ENCODE measurements at places on chromosomes 11 and 22.

DNA sequence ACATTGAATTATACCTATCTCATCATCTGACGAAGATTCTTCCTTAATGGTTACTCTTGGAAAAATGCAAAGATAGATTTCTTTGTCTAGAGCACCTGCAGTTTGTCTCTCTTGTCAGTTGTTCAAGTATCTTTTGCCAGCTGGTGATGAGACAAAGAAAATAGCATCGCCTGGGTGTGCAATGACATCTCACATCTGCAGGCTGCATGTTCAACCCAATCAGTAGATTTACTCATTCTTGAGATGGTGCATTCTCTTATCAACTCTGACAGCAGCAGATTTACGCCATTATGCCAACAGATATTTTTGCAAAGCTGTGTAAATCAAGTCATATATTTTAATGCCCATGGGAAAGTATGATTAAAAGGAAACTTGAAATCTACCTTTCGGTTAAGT lies 164.6 kb upstream of the PDGFD start:
- no peak for DNase-seq

GRCh38 chr11:18650353-18650752 lies 16.2 kb upstream of the SPTY2D1 start:
- DNase-seq, result no peak

- no peak for DNase-seq
Measured at GRCh38 chr22:31350410-31350863, 4.3 kb upstream of the PATZ1 start.

DNA sequence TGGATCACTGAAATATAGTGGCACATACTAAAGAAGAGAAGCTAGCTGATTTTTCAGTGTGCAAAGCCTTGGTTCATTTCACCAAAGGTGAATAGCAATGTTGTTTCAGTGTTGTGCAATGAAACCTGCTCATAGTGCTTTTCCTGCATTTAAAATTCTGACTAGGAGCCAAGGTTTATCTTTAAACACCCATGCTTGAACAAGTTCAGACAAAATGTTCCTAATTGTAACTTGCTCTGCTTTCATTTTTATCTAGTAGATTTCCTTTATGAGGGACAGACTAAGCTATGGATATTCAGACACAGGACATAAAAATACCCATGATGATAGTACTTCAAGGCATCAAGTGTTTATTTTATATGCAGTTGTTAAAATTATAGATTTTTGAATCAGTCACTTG lies 47.7 kb downstream of the BBOX1 start:
- no peak for DNase-seq

GRCh38 chr11:96200243-96200642 lies 142.8 kb downstream of the MAML2 start:
- DNase-seq, result no peak

GRCh38 chr11:63489879-63490278 lies 1.1 kb downstream of the PLAAT5 start:
- DNase-seq, result no peak

- peak; percentile 84 for DNase-seq
Measured at GRCh38 chr11:64317325-64317960, at the start of gene TRMT112. TRMT112 (minus strand) TSS chr11:64317559; CDS start chr11:64317526, 33 bp downstream.

DNA sequence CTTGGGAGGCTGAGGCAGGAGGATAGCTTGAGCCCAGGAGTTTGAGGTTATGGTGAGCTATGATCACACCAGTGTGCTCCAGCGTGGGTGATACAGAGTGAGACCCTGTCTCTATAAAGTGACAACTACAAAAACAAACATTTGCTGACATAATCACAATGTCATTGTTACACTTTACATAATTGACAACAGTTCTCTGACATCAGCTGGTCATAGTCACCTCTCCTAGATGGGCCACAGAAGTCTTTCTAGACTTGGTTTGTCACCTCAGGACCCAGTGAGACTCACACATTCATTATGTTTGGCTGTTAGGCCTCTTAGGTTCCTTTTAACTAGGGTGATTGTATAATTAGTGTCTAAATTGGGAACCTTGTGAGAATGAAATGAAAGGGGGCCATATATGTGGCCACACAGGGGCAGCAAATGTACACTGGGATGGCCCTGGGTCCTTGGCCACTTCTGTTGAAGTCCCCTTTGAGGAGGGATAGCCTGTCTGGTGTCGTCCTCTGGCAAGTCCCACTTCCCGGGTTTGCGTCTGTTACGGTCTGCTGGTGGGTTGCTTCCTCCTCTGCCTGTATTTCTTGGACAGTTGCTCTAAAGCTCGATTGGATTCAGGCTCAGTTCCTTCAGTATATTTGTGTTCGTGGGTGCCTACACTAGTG lies 5.8 kb upstream of the PPIL2 start:
- no peak for DNase-seq

- DNase-seq, result no peak
Measured at GRCh38 chr11:44964526-44965209, 14.0 kb upstream of the TP53I11 start.

DNA sequence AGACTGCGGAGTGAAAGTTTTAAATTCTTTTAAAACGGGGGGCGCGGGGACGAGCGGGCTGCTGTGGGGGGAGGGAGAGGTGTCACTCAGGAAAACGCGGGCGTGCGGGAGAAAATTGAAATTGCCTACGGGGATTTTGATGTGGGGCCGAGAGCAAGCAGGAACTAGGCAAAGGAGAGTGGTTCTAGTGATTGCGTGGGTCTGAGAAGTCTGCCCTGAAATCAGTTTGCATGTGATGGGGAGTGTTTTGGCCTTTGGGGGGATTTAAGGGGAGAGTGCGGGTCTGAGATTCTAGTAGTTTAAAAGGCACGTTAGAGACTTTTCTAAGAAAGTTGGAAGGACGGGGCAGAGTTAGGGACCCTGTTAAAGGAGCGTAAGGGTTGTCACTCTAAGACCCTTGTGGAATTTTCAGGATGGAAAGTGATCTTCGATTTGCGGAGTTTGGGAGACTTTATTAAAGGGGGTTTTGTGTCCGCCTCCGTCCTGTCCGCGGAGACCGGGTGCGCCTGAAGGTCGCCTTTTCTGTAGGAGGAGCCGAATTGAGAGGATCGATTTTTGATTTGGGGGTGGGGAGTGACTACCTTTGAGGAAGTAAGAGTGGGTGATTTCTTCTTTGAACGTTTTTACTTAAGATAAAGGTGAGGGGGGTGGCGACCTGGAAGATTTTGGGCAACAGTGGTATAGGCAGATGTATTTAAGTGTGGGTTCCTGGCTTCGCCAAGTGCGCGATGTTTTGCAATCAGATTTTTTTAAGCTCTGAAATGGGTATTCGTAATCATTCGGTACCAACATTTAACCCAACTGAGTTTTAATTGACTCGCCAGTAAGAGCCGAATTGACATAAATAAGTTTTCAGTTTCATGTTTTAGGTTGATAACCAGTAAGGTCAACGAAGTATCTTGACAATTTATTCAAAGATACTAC lies 1.1 kb downstream of the EED start:
- DNase-seq, result peak; percentile 8

DNA sequence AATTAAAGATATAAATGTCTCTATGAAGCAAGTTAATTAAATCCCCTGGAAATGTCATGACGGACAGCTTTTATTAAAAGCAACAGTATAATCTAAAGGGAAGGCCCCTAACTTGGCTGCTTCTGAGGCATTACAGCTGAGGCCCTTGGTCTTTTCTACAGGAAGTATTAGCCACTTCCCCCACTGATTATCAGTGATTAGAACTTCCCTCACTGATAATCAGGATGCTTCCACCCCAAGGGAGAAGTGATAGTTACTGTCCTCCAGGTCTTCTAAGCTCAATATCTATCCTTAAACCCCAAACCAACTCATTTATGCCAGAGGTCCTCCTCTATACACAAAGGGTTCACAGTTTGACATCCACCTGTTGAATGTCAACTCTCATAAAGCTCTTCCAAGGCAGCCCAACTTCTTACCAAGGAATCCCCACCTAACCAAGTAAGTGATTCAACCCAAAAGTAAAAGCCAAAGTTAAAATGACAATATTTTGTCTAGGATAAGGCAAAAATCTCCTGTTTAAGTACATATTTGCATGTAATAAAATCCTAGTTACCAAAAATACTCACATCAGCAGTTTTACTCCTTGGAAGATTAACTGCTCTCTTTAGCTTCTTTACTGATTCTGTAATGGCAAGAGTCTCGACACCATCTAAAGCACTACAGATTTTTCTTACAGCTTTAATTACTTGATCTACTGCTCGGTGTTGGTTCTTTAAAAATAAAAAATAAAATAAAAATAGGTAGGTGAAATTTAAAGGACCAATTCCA lies 58.6 kb upstream of the RPS13 start:
- DNase-seq, result no peak

GRCh38 chr11:69868871-69869270 lies 49.7 kb upstream of the FGF3 start:
- no peak for DNase-seq

DNA sequence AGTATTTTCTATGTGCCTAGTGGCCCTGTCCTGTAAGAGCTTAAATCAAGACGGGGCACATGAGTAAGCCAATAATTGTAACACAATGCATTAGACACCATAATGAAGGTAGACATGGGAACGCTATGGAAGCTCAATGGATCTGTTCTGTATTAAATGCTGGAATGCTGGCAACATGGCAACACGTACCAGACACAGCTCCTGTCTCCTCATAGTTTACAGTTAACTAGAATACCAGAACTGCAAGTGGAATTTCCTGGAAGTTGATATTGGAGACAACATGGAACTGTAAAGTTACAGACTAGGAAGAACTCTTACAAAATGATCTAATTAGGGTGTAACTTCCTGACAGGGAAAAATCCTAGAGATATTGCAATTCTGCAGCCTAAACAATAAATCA lies 12.4 kb downstream of the P4HA3 start:
- DNase-seq, result no peak

GRCh38 chr11:10777393-10777793 lies 26.3 kb downstream of the CTR9 start:
- no peak for DNase-seq

GRCh38 chr22:19070397-19071169 lies 51.6 kb downstream of the DGCR2 start:
- no peak for DNase-seq

GRCh38 chr22:22089459-22090308 lies 107.1 kb upstream of the TOP3B start:
- DNase-seq, result no peak

All from neural crest cell (in vitro differentiated cells).